ENCODE measurements at places on chromosomes 3 and 15.
A peak's percentile ranks its signal among the peaks of the same experiment; 100 is the strongest.

DNA sequence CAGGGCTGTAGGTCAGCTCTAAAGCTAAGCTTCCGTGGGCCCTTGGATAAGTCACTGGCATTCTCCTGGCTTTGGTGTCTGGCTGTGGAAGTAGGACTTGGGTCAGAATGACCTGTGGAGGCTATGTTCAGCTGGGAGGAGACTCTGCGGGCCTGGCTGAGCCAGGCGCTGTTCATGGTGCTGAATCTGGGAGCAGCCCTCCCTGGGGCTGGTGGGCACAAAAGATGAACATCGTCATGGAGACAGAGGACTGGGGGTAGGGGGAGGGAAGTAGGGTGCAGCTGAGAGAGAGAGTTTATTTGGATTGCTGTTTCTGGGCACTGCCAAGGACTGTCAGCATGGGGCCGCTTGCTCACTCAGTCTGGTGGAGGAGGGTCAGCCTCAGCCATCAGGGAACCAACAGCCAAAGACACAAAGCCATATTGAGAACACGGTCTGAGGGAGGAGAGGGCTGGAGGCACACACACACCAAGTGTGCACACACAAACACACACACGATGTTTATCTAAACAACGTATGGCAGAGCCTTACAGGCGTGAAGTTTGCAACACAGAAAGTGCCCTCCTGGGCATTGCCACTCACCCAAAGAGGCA is 120.7 kb upstream of the LINGO1 start:
- DNase-seq: peak; percentile 6

DNA sequence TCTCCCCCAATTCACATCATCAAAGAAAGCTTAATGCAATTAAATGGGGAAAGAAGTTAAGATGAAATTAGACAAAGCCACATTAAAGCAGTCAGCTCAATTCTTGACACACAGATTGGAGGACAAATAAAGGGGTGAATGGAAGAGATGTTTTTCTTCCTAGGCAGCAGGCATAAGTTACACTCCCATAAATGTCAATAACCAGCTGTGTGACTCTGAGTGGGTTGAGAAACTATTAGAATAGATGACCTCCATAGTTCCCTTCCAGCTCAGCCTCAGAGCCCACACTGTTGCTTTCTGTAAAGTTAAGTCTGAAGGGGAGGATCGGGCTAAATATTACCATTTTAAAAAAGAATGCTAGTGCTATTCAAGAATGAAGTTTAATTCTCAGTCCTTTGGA is 71.0 kb downstream of the THBS1 start:
- no peak for DNase-seq

- no peak for DNase-seq
Measured at GRCh38 chr3:51937611-51938450, 3.9 kb downstream of the RRP9 start.

DNA sequence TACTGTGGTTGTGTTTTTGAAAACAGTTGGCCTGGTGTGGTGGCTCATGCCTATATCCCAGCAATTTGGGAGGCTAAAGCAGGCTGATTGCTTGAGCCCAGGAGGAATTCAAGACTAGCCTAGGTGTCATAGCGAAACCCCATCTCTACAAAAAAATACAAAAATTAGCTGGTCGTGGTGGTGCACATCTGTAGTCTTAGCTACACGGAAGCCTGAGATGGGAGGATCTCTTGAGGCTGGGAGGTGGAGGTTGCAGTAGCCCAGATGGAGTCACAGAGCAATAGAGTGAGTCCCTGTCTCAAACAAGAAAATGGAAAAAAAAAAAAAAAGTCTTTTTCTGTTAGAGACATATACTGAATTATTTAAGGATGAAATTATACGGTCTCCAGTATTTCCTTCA is 14.7 kb upstream of the LRRFIP2 start:
- DNase-seq: no peak

DNA sequence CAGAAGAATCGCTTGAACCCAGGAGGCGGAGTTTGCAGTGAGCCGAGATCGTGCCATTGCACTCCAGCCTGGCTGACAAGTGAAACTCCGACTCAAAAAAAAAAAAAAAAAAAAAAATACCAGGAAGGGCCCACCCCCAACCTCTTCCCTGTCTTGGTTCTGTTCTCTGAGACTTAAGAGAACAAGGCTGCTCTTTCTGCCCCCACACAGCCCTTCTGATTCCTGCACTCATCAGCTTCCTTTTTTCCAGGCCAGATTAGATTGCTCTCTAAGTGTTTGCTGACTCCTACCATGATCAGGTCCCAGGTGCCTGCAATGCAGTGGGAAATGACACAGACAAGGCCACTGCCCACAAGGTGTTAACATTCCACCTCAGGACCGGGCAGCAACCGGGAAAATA is 13.0 kb downstream of the TMEM44 start:
- DNase-seq: no peak

DNA sequence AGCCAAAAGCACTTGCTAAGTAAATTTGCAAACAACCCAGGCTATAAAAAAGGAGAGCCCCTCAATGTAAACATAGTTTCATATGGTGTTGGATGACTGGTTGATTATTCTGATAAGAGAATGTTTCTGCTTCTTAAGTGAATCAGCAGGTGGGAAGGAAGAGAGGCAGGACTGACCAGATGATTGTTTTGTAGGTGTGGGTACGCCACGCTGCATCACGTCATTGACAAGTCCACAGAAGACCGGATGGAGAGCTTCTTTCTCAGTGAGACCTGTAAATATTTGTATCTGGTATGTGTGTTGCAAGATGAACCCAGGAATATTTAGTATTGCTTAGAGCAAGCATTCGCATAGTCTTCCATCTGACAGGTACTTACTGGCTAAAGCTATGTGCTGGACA is 23.4 kb downstream of the EDEM1 start:
- DNase-seq: no peak

DNA sequence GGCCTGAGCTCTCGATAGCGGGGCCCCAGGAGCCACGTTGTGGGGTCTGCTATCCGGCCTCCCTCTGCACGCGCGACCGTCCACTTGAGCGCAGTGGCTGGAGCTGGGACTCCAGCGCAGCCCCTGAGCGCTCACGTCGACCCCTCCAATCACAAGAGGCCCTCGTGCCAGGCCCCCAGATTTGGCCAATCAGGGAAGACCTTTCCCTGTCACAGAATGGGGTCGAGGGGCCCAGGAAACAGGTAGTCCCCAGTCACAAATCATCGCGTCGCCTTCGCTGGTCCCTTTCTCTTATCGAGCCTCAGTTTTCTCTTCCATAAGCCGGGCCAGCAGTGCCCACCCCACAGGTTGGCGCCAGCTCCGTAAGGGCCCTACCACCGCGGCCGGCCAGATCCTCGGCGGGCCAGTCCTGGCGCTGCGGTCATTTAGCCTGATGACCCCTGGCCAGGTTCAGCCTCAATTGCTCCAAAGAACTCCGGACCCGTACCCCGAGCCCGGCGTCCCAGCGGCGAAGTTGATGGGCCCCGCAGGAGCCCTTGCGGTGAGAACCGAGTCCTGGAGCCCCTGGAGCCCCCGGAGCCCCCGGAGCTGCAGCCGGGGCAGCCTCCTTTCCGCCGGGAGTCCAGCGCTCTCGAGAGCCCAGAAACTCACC is 435 bp downstream of the ALDH1L1 start:
- DNase-seq: no peak

- DNase-seq: no peak
Measured at GRCh38 chr15:80283531-80283930, 31.5 kb upstream of the CTXND1 start.

DNA sequence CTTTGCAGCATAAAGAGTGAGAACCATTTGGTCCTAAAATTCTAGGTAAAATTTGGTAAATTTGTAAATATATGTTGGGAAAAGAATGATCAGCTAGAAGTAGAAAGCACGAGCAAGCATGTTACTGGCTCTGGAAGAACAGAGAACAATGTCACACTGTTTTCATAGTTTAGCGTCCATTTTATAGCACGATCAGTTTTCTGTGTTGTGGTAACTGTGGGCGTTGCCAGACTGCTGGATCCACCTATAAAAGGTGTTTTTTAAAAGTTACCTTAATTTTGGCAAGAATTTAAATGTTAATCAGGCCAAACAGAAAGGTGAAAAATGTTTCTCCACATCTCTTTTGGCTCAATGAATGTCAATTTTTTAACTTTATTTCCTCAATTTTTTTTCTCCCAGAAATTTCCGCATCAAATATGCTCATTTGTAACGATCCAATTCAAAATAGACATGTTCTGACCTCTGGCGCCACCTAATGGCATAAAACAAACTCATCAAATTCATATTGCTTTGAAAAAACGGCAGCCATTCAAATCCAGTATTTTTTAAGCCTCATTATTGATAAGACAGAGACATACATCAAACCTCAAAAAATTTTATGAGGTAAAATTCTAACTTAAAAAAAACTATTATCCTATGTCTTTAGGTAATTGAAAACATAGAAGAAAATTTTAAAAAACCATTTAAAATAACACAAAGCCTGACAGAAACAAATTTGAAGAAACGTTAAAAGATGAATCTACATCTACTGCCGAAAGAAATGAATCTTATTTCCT is 5.5 kb upstream of the GP5 start:
- peak; percentile 29 for DNase-seq

DNA sequence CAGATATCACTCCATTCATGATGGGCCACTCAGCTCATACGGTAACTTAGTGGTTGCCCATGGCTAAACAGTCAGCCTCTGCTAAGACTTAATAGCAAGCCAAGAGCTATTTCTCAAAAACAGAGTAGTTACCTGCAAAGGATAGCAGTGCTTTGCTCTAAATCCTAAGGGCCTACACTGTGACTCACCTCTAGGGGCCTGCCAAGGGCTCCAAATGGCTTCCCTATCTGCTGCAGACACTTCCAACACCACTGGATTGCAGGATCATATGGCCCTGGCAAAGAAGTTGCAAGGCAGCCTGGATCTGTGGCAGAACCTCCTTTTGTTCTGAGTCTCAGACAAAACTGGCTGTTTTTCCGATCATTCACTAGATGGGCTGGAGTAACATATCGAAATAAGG is 17.8 kb downstream of the CGGBP1 start:
- DNase-seq: no peak

GRCh38 chr15:58425185-58425584 is 6.6 kb upstream of the LIPC start:
- DNase-seq: no peak

GRCh38 chr15:48798319-48798718 is 12.6 kb downstream of the CEP152 start:
- DNase-seq: no peak

GRCh38 chr3:61538486-61538885 is 22.9 kb upstream of the PTPRG start:
- no peak for DNase-seq

DNA sequence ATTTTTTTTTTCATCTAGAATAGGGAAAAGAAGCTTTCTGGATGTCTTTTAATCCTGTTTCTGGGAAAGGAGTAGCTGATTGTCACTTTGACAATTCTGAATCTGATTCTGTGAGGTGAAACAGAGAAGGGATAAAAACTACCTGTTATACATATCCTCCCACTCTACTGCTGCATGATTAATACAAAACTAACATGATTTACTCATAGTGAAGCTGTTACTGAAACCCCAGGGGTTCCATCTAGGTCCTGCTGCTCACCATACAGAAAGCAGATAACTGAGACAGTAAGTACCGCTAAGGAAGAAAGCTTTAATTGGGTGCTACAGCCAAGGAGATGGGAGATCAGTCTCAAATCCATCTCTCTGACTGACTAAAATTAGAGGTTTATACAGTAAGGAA is 610.9 kb upstream of the ALCAM start:
- no peak for DNase-seq

GRCh38 chr3:23607184-23607847 is 198.4 kb upstream of the UBE2E1 start:
- no peak for DNase-seq

DNA sequence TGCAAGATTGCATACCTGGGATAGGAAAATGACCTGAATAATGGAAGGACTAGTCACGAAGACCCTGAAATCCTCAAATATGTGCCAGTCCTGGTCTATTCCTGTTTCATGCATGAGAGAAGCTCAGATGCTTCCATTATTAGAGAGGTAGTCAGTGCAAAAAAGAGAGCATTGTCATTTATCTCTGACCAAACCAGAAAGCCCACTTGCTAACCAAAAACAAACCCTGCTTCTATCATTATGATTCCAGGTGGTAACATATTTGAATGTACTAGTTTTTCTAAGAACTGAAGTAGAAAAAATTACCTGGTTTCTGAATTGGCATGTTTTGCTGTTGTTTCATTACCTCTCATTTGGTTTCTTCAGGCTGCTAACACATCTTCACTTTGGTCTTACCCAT is 160.8 kb upstream of the MANF start:
- DNase-seq: no peak

DNA sequence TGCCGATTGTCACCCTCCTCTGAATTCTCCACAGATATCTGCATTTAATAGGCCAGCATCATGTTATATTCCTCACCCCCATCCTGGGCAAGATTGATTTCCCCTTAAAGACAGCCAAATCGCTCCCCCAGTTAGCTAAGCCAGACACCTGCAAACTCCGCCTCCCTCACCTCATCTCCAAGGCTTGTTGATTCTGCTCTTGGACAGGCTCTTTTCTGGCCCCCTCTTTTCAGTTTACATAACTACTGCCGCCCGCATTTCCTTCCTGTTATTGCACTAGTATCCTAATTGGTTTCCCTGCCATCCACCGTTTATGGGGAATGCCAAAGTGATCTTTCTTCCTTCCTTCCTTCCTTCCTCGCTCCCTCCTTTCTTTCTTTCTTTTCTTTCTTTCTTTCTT is 214.7 kb upstream of the MRPL3 start:
- DNase-seq: no peak

DNA sequence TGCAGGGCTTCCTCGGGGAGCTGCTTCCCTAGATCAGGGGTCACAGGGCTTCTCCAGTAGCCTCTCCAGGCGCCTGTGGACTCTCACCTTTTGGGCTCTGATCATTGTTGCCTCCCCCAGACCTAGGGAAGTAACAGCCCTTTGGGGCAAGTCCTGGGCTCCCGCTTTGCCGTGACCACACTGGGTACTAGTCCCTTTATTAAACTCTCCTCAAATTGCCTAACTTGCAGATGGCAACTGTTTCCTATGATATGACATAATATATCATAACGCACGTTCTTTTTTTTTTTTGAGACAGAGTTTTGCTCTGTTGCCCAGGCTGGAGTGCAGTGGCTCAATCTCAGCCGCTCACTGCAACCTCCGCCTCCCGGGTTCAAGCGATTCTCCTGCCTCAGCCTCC is 17.9 kb upstream of the NRROS start:
- DNase-seq: no peak

DNA sequence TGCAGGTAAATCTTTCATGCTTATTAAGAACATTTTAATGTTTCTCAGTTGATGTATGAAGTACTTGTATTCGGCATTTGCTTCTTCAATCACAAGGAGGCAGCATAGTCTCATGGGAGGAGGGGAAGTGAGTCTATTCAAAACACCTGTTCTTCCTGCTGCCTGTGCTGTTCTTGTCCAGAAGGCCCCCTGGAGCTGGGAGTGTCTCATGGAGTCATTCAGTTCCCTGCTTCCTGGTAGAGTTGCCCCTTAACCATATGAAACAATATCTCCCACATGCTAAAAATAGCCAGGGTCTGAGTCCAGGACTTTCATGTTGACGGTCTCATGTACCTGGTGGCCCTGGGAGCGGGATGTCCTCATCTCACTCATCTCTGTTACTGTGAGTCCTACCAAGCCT is 15.5 kb upstream of the PPP1R2 start:
- DNase-seq: peak; percentile 38

- peak; percentile 36 for DNase-seq
Measured at GRCh38 chr15:50907601-50908208, 778 bp upstream of the AP4E1 start.

Data from mammary epithelial cell (primary cell).